ENCODE measurements at places on chromosomes 5 and 9. TPM values are rescaled to one million over a fixed set of nuclear protein-coding genes. Genes with fewer than 3 reads are reported as not detected.

GRCh38 chr9:130627896-130628792, 36.2 kb upstream of the PRDM12 start:
- no peak overlapping the region for H3K4me3 ChIP-seq
- no peaks in the 10 kb centered on the region for H3K27me3 ChIP-seq

DNA sequence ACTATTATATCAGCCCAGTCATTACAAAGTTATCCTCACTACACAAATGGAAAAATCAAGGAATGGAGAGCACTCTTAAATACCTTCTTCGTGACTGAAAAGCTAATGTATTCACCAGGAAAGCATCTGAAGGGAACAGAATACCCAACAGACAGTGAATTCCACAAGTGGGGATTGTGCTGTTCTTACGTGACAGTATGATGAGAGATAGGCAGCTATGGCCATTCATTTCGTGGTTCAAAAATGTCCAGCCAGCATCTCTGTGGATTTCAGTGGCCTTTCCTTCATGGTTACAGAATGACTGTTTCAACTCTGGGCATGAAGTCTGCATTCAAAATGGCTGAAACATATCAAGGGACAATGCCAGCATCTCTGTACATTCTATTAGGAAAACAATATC, 323.8 kb downstream of the PRELID2 start:
- H3K4me1 ChIP-seq = no peaks in the 10 kb centered on the region
- DNase-seq = no peak
- H3K27ac ChIP-seq = no peak overlapping the region
- no peak overlapping the region for H3K4me3 ChIP-seq

GRCh38 chr9:90881648-90882047, 80.0 kb downstream of the SYK start:
- H3K27me3 ChIP-seq = peaks cover 8% of the 10 kb centered on the region
- H3K27ac ChIP-seq = no peak overlapping the region
- H3K36me3 ChIP-seq = no peaks in the 10 kb centered on the region

NTRK2 gene
- 2.3 TPM for total RNA-seq

GRCh38 chr5:66633754-66634153, 37.6 kb downstream of the MAST4 start:
- no peak overlapping the region for H3K27ac ChIP-seq
- no peaks in the 10 kb centered on the region for H3K4me1 ChIP-seq
- peaks cover 11% of the 10 kb centered on the region for H3K27me3 ChIP-seq
- no peak overlapping the region for H3K4me3 ChIP-seq
- DNase-seq = no peak

DNA sequence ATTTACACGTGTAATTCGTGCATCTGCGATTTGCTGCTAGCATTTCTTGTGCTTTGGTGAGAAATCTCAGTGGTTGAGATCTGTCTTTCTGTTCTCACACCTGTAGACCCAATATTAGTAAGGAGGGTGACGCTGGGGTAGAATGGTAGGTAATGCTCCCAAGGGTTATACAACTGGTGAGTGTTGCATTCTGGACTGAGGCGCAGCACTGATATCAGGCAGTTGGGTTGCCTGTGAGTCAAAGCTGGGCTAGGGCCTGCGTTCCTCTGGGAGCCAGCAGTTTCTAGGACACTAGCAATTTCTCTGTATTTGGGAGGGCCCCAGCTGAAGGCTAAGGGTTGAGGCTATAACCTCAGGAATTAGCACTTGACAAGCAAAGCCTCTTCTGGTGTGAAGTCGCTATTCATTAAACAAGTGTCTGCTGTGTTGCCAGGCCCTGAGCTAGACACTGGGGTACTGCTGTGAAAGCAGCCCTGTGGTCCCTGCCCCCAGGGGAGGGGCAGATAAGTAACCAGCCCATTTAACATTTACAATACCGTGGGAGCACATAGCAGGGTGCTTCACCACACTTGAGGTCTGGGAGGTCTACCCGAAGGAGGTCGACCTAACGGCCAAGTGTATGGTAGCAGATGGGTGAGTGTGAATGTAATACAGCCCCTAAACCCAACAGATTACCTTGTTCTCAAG, 28.7 kb downstream of the LARP1 start:
- H3K4me1 ChIP-seq = peaks cover 50% of the 10 kb centered on the region
- peaks cover 13% of the 10 kb centered on the region for H3K36me3 ChIP-seq
- H3K27me3 ChIP-seq = no peaks in the 10 kb centered on the region
- no peak for DNase-seq

- DNase-seq = no peak
- no peaks in the 10 kb centered on the region for H3K27me3 ChIP-seq
- no peak overlapping the region for H3K27ac ChIP-seq
- no peak overlapping the region for H3K4me3 ChIP-seq
Observed at GRCh38 chr5:81601919-81602318, 149.0 kb downstream of the SSBP2 start.

PCDHB13 gene
- not detected for total RNA-seq

F2RL2 gene
- not detected for total RNA-seq

DNA sequence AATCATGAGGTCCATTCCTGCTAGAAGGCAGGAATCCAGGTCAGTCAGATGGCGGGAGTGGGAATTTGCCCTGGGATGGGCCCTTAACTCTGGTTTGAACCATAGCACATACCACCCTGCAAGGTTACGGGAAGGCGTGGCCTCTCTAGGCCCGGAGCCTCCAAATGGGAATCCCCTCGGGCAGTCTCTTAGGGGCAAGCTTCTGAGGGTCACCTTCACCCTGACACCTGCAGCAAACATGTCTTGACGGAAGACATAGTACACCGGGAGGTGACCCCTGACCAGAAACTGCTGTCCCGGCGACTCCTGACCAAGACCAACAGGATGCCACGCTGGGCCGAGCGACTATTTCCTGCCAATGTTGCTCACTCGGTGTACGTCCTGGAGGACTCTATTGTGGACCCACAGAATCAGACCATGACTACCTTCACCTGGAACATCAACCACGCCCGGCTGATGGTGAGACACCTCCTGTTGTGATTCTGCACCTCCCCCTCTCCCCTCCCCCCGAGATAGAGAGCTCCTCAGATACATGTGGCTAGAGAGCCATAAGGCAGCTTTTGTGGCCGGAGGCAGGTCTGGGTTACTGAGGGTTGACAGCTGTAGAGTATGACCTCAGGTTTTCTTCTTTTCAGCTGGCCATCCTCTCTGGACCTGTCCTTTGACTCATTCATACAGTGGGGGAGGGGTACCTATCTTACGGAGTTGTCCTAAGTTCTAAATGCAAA, 957 bp downstream of the PRELID1 start:
- DNase-seq = peak; percentile 75
- H3K4me3 ChIP-seq = peak overlapping the region; percentile 98
- peaks cover 60% of the 10 kb centered on the region for H3K4me1 ChIP-seq

DNA sequence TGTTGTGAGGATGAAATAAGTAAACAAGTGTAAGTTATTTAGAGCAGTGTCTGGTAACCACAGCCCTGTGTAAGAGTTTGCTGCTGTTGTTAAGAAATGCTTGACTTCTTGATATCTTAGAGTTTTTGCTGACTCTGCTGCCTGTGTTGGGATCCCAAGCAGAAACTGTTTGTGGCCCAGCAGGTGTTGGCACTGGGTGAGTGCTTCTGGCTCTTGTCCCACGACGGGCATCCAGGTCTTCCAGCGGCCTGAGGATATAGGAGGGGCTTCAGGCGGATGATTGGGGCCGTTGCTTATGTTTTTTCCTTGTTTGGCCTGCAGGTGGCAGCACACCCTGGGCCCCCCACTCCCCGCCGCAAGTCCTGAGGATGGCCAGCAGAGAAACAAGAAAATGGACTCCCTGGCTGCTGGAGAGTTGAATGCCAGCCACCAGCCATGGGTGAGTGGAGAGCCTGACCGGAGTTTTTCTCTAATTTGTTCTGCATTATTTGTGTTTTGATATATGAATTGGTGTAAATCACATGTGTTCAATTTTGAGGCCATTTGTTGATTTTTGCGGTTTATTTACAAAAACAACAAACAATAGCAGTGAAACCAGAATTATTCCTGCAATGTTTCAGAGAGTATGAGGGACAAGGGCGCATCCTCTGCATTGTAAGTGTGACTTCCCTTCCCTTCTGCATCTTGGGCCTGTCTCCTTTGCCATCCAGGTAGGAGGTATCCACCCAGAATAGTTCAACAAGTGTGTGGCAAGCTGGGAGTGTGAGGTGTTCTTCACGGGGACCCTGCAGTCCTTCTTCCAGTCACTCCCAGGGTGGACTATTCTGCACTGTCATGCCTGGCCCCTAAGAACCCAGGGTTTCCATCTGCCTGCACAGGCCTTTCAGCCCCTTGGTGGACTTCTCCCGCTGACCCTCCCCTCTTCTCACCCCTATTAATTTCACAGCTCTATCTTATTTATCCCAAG, 50.3 kb downstream of the SLC22A5 start:
- peaks cover 79% of the 10 kb centered on the region for H3K4me1 ChIP-seq
- peak overlapping the region; percentile 87 for H3K27ac ChIP-seq
- peak; percentile 90 for DNase-seq
- H3K36me3 ChIP-seq = peaks cover 54% of the 10 kb centered on the region
- H3K4me3 ChIP-seq = peak overlapping the region; percentile 72

DNA sequence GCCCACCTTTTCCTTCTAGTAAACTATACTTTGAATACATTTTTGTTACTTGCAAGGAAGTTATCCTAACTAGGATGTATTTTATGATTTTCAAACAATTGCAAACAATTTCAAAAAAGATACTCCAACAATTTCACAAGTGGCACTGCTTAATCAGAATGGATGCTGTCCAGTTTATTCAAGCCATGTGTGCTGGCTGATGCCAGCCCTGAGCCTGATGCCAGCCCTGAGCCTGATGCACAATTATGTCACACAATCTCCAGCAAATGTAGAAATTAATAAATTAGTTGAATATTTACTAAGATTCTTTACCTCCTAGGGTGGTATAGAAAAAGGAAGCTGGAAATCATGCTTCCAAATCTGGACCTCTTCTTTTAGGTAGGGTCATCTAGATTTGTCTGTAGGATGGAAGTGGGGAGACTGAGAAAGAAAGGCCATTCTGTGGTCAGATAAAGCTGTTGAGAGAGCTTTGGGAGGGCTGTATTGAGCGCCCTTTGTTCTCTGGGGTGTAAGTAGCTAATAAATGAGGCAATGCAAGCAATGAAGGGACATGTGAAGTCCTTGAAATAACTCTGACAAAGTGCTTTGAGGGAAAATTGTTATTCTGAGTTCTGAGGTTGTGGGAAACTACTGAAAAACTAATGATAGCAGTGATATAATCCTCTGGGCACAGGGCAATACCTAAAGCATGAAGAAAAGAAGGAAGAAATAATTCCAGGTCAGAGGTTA, 5.8 kb upstream of the C6 start:
- no peaks in the 10 kb centered on the region for H3K36me3 ChIP-seq
- H3K4me3 ChIP-seq = no peak overlapping the region
- no peak for DNase-seq
- H3K27ac ChIP-seq = no peak overlapping the region

KLHL3 gene
- total RNA-seq = 2.2 TPM

GRCh38 chr9:93172666-93173364, 11.1 kb upstream of the WNK2 start:
- no peaks in the 10 kb centered on the region for H3K36me3 ChIP-seq
- H3K27me3 ChIP-seq = peaks cover 2% of the 10 kb centered on the region
- H3K4me1 ChIP-seq = peaks cover 2% of the 10 kb centered on the region

SHOC1 gene
- not detected for total RNA-seq

DNA sequence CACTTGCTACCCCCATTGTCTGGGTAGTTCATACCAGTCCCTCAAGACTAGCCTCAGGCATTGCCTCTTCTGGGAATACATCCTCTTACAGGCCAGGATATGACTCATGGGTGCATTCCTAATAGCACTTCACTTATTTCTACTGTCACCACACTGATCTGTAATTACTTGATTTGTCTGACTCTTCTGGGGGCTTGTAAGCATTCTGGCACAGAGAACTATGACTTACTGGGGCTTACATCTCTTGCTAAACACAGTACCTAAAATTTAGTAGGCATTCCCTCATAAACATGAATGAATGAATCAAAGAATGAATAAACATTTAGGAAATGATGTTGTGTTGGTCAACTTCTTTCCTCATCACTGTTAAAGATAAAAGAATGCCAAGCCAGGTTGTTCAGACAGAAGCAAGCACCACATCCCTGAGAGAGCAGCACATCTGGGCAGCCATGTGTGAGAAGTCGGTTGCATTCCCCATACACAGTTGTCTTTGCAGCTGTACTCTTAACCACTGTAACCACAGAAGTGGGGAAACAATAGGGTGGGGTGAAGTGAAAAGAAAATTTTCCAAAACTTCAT, 27.6 kb downstream of the IL7R start:
- no peak for DNase-seq
- peak overlapping the region; percentile 86 for H3K27ac ChIP-seq
- peaks cover 35% of the 10 kb centered on the region for H3K4me1 ChIP-seq

DNA sequence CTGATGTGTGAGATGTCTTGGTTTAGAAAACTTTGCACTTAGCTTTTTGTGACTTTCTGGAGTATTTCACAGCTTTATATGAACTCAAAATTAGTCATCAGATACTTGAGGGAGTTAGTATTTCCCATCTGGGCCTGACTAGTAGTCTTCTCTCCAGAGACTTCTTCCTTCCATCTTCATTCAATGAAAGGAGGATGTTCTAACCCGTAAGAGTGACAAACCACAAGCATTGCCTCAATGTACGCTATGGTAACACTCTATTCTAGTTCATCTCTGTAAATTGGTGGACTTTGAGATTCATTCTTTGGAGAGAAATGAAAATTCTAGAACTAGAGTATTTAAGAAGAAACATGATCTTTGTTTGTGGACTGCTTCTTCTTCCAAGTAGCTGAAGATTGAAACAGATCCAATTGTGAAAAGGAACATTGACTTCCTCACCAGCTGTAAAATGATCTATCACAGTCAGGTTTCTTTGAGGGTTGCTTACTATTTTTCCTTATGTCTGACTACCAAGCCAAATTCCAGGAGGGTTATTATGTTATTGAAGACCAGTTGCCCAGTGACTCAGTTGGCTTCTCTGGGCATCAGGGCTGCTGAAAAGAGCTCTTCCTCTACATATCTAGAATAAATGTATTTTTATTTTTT, 157.6 kb downstream of the SLC12A2 start:
- no peaks in the 10 kb centered on the region for H3K4me1 ChIP-seq
- H3K36me3 ChIP-seq = no peaks in the 10 kb centered on the region
- peaks cover 2% of the 10 kb centered on the region for H3K27me3 ChIP-seq

DNA sequence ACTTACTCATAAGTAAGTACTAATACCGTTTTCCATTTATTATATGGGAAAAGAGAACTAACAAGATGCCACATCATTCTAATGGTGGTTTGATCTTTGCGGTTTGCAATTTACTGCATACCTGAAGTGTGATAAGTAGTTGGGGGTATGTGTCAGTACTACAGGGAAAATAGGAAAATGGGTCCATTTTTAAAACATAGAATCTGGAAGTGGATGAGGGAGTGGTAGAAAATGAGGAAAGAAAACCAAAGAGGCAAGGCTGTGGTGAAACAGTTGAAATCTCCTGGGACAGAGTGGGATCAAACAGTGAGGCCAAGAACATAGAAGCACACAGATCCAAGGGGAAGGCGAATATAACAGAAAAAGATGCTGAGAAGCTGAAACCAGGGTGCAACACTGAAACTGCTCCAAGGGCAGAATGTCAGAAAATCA, 6.7 kb downstream of the ADAMTSL1 start:
- no peak for DNase-seq
- no peak overlapping the region for H3K4me3 ChIP-seq
- no peak overlapping the region for H3K27ac ChIP-seq

GRCh38 chr9:37209431-37210386, 89.3 kb downstream of the ZCCHC7 start:
- H3K27me3 ChIP-seq = no peaks in the 10 kb centered on the region
- no peak for DNase-seq
- peaks cover 30% of the 10 kb centered on the region for H3K4me1 ChIP-seq
- no peak overlapping the region for H3K27ac ChIP-seq
- H3K36me3 ChIP-seq = peaks cover 26% of the 10 kb centered on the region

SAPCD2 gene
- total RNA-seq = 22.8 TPM

GRCh38 chr9:131629825-131630204, 84.5 kb downstream of the PRRT1B start:
- no peak overlapping the region for H3K4me3 ChIP-seq
- peak; percentile 54 for DNase-seq
- H3K27ac ChIP-seq = peak overlapping the region; percentile 85
- H3K4me1 ChIP-seq = peaks cover 54% of the 10 kb centered on the region
- H3K27me3 ChIP-seq = no peaks in the 10 kb centered on the region

SLC4A9 gene
- total RNA-seq = not detected

MSMP gene
- 0.88 TPM for total RNA-seq

All from activated CD4-positive, alpha-beta T cell treated with anti-CD3 and anti-CD28 coated beads, Interleukin-2, amount 10 ng/mL, durations not matched to agents 24 days and 14 days (primary cell).